ENCODE measurements at places on chromosomes 12 and 14.

DNA sequence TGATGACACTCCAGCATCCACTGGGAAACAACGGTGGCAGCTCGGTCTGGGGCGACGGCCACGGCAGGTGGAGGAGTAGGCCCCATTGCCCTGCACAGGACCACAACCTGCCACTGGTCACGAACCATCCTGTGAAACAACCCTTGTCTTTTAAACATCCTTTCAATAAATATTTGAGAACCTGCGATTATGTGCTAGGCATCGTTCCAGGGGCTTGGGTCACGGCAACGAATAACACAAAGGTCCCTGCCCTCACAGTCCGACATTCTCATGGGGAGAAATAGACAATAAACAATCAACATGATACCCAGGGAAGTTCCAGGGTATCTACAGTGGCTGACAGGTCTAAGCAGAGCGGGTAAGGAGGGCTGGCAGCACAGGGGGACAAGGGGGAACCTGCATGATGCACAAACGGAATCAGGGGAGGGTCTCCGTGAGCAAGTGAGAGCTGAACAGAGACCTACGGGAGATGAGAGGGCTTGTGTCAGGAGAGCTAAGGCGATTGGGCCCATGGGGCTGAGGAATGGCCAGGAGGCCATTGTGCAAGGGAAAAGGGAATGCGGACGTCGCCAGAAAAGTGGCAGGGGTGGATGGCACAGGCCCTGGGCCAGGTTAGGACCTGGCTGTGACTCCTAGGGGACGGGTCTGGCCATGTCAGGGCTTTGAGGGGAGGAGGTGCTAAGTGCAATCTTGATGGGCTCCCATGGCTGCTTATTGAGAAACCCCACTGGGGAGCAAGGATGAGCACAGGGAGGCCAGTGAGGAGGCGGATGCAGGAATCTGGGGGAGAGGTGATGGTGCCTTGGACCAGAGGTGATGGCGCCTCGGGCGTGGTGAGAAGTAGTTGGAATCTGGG lies 9.7 kb downstream of the SCARB1 start:
- DNase-seq: no peak

- DNase-seq: no peak
These were observed 2.7 kb upstream of the NKX2-8 start for GRCh38 chr14:36585100-36585499.

DNA sequence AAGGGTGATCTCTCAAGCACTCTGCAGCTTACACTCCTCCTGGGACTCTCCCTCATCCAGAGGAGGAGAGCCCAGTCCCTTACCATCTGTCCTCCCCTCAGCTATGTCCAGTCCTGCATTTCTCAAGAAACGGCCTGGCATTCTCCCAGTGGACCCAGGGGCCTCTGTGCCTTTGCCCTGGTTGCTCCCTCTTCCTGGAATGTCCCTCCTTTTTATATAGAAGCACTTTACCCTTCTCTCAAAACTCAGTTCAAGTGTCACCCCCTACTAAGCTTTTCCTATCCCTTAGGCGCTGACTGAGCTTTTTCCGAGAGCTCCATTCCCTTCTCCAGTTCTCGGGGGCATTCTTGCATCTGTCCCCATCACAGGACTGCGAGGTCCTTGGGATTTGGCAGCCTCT lies 8.9 kb upstream of the GLRX5 start:
- no peak for DNase-seq

- no peak for DNase-seq
These were observed 22.6 kb upstream of the BMP4 start for GRCh38 chr14:53979113-53979681.

DNA sequence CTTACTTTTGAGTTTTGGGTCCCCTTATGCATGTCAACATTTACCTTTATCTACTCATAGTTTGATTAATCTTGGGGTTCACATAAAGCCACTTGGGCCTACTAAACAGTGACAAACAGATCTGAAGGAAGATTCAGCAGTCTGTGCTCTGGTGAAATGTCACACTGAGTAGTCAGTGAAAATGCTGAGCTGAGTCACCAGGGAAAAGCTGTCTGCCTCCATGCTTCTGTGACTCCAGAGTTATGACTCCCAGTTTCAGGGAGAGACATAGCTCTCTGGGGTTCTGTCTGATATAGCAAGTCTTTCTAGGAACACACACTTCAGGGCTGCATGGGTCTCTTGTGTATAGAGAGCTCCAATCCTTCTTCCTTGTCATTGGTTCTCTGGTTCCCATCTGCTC lies 406.3 kb upstream of the FAR2 start:
- no peak for DNase-seq

DNA sequence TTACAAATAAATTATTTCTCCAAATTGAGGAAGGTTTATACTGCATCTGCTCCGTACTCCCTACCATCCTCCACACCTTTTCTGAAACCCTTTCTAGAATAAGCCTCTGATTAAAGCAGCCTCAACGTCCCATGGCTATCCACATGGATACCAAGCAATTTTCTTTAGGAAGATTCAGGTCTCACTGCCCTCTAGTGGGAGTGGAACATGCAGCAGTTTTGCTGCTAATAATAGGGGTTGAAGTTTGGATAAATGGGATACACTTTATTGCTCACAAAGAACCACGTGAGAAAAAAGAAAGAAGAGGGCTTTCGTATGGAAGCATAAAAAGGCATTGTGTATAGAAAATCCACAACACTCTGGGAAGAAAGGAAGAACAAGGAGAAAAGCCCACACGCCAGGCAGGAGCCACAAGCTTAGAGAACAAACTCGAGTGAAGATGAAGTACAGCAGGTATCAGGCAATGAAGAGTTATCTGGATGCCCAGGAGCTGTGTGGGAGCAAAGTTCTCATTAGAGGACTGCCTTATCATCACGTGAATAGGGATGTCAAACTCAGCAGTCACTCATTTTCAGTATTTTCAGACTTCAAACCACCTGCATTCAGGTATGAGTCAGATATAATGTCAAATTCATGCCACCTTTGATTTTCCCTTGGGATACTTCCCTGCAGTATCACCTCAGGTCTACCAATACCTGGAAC lies 45.8 kb downstream of the CCER1 start:
- no peak for DNase-seq

- DNase-seq: no peak
These were observed 15.7 kb upstream of the RNASE12 start for GRCh38 chr14:20606902-20607242.

- no peak for DNase-seq
These were observed 127.2 kb upstream of the RGS6 start for GRCh38 chr14:71804992-71805391.

GRCh38 chr14:86712176-86712575 lies 1182.2 kb downstream of the FLRT2 start:
- DNase-seq: no peak

DNA sequence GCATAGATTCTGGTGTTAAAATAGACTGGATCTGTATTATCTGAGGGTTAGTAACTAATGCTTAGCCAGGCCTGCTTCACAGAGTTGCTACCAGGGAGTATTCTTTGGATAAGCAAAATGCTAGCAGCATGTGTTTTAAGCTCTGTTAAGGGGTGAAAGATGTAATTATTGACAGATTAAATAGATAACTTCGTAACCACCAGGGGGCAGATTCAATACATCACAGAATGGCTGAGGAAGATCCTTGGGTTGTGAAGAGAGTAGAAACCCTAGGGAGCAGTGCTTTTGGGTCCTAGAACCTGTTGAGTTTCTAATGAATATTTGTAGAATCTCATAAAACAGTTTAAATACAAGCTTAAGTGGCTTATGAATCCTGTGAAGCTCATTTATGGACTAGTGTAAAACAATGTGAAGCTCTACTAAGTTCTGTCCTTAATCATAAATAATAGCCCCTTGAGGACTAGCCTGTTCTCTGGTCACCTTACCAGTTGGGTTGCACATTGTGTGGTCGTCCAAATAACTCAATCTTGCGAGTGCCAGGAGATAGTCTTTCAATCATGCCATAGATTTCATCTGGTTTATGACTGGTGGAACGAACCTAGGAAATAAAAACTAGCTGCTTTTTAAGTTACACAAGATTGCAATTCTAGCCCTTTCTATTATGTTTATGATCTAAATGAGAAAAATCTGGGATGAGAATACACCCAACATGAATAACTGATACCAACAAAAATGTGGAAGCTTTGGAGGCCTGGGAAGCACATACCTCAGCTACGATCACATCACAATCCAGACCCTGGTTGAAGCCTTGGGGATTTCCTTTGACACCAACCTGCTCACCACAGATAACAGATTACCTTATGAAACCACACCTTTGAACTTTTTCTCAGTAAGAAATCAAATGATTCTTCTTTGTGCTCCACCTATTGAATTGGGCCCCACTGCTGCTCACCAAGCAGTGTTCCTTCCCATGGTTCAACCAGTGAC lies 12.3 kb downstream of the METTL3 start:
- no peak for DNase-seq

DNA sequence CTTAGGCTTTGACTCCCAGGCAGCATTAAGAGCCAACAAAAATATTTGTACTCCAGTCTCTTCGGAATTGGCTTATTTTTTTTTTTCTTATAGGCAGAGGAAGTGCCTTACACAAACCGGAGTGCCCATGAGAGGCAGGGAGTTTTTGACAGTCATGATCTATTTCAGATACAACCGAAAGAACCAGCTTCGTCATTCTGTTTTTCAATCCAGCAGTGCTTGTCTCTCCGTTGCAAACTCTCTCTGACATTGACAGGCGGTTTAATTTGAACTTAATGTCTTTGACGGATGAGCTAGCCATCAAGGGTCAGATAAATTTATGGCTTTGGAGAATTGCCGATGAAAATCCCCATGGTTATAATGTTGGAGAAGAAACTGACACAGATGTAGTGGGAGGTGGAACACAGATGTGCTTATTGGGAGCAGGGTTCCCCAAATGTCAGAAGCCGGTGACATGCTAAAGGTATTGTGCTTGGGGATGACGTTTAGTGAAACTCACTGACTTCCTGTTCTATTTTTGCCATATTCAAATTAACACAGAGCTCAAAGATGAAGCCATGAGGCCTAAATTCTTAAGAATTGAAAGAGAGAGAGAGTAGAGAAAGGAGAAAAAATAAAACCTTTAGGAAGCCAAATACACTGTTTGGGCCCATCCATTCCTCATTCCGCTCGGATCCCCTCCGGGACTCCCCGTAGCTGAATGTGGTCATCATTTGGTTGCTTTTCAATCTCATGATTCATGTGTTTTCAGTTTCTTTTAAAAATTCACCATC lies 59.7 kb downstream of the PLXNC1 start:
- DNase-seq: peak; percentile 60

GRCh38 chr12:54404061-54405004 lies 14.7 kb downstream of the ITGA5 start:
- DNase-seq: peak; percentile 69

DNA sequence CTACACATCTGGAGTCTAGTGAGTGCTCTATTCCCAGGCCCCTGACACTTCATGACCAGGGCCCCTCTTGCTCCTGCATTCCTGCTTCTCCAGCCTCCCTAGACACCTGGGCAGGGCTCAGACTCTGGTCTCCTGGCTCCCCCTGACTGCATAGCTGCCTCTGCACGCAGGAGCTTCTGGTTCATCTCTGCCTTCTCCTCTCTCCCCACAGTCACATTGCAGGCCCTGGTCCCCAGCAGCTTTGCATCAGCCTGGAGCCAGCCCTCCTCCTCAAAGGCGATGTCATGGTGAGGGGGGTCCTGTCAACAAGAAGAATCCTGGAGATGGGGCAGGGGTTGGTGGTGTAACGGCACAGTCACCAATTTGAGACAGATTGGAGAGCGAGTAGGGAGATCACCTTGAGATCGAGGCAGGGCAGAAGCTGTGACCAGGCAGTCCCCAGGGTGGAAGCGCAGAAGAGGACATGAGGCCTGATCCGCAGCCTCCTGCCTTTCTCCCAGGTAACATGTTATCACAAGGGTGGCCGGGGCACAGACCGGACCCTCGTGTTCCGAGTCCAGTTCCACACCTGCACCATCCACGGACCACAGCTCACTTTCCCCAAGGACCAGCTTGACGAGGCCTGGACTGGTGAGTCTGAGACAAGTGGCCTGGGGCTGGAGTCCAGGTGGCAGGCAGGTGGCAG lies 8.1 kb downstream of the TNS2 start:
- no peak for DNase-seq

- no peak for DNase-seq
These were observed 125.0 kb downstream of the PRIMA1 start for GRCh38 chr14:93663317-93663716.

- no peak for DNase-seq
These were observed 130.8 kb upstream of the PLEKHG7 start for GRCh38 chr12:92571844-92572543.

DNA sequence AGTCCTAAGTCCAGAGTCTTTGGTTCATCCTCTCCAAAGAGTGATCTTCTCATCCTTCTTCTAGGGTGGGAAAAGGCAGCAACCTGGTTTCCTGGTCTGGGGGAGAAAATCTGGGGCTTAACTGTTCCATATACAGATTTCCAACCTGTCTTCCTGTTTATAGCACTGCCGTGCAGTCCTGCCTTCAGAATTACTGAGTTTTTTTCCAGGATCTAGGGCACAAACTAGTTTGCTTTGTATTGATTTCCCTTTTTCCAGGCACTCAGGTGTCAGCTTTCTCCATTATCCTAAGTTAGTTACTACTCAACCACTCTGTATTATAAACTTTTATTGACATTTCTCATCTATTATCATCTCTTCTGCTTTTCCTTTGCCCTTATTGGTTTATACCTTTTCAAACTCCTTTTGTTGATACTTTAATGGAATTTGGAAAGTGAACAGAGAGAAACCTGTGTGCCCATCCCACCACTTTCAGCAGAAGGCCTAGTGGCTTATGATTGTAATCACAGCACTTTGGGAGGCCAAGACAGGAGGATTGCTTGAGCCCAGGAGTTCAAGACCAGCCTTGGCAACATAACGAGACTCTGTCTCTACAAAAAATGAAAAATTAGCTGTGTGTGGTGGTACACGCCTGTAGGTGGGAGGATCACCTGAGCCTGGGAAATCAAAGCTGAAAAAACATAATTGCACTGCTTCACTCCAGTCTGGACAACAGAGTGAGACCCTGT lies 4.1 kb upstream of the LYZ start:
- no peak for DNase-seq

DNA sequence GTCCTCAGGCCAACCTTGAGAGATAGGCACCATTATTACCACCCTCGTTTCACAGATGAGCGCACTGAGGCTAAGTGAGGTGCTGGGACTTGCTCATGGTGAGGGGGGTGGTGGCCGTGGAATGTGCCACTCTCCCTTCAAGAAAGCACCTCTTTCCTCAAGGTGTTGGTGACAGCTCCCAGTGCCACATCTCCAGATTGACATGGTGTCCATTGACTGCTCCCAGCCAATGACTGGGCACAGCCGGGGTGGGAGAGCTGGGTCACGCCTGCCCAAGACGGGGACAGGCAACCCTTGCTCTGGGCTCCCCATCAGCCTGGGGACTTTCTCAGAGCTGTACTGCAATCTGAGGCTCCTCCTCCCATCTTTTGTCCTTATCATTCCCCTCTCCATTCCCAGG lies 21.0 kb upstream of the MYL2 start:
- no peak for DNase-seq

GRCh38 chr14:65349100-65349499 lies 63.4 kb upstream of the FUT8 start:
- no peak for DNase-seq

GRCh38 chr14:105206873-105207272 lies 25.8 kb upstream of the NUDT14 start:
- DNase-seq: no peak
